Stimulated activated CD4-positive, alpha-beta T cell treated with anti-CD3 and anti-CD28 coated beads, Interleukin-1b, Interleukin-23, amount 100 ng/mL, for 1 hour (primary cell): ENCODE measurements at places on chromosomes 12 and 14.

- DNase-seq = no peak
Observed at GRCh38 chr14:104599446-104599845, 5.1 kb downstream of the TMEM179 start.

DNA sequence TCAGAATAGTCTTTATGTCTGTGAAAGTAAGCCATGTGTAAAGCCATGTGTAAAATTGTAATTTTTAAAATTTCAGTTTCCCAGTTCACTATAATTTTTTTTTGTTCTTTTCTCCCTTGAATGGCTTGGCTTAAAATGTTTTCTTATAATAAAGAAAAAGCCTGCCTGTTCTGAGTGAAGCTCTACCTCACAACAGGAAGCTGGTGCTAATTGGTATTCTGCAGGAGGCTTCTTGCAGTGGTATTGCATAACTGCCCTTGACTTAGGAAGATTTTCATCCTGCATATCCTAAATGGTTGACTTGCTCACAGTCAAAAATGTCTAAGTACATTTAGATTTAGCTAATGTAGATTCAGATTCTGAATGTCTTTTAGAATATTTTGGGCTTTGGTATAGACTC is 49.5 kb downstream of the ATP2A2 start:
- DNase-seq = no peak

DNA sequence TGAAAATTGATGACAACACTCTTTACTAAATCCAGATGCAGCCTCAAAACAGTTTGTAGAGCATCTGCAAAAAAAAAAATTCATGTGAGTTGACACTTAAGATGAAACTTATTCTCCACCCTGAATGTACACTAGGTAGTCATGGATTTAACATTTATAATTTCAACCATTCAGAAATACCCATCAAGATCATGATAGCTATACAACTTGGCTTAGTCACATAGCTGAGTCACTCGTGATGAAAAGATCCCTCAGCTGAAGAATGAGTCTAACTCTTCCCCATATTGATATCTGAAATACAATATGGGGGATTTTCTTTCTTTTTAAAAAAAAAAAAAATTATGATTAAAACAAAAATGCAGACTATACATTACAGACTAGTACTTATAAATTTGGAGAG is 104.8 kb upstream of the PLEKHG7 start:
- DNase-seq = no peak

DNA sequence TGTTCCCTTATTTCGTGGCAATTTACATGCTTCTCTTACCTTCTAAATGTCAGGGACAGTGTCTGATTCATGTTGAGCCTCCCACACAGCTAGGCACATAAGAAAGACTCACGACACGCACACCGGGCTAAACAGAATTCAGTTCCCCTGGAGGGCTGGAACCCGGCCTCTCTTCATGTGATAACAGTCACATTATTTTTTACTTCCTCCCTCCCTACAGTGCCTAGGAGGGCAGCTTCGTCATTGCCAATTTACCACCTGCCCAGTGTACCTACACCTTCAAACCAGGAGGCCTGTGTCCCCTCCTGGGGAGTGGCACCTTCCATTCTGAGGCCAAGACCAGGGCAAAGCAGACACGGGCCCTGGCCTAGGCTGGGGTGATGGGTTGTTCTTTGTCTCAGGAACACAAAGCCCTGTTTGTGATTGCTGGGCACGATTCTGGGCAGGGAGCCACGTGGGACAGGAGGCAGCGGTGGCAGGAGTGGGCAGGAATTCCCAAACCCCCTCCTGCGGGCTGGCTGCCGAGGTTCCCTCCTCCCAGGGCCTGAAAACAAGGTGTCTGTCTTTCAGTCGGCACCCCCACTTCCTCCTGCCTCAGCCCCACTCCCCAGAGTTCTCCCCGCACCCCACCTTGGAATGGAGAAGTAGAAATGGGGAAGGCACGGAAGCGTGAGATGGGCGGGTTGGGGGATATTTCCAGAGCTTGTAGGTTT is 6.8 kb upstream of the RASAL1 start:
- no peak for DNase-seq

- no peak for DNase-seq
Observed at GRCh38 chr12:113891739-113892520, 74.2 kb downstream of the RBM19 start.

- DNase-seq = no peak
Observed at GRCh38 chr14:72970824-72971434, 44.7 kb downstream of the DCAF4 start.

GRCh38 chr12:80704420-80704819 is 3.0 kb upstream of the MYF6 start:
- no peak for DNase-seq

- no peak for DNase-seq
Observed at GRCh38 chr14:104373055-104373854, 206.3 kb upstream of the C14orf180 start.

DNA sequence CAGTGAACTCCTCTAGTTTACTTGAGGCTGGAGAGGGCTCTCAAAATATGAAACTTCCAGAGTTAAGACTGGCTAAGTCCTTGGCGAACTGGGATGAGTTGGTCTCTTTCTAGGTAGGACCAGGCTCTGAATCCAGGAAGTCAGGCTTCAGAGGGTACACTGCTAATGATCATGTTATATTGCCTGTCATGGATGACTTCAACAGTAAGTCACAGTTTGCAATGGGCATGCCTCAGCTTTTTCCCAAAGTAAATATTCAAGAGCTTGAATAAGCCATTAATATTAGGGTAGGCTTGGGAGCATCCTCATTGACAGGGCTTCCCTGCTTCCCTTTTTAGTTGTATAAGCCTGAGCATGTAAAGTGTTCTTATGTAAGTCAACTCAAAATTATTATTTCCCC is 61.7 kb upstream of the PTHLH start:
- no peak for DNase-seq

DNA sequence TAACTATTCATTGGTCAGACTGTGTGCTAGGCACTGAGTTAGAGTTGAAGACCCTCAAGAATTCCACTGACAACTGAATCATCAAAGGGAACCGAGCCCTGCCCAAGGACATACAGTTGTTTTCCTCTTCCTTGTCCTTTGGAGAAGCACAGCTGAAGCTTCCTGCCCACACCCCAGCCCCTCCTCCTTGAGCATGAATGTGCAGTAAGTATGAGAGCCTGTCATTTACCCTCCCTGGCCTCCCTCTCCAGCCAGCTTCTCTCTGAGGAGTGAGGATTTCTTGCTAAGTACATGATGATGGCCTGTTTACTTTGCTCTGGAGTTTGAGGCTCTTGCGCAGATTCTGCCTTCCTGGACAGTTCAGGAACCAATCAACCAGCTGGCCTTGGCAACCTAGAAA is 235.2 kb downstream of the CACNA1C start:
- no peak for DNase-seq

DNA sequence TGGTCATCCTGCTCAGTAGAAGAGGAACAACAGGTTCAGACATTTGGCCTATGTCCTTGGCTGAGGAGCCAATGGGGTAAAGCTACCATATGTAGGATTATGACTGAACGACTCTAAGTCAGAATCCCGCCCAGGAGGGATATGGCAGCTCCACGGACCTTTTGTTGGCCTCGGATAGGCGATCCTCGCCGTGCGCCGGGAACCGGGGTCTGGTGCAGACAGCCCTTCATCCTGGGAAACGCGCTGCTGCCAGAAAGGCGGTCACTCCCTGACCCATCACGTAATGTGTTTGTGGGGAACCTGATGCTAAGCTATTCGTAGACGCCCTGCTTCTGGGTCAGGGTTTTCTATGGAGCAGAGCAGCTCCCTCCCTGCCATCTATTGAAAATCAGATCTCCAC is 178.9 kb upstream of the ALG10B start:
- no peak for DNase-seq

DNA sequence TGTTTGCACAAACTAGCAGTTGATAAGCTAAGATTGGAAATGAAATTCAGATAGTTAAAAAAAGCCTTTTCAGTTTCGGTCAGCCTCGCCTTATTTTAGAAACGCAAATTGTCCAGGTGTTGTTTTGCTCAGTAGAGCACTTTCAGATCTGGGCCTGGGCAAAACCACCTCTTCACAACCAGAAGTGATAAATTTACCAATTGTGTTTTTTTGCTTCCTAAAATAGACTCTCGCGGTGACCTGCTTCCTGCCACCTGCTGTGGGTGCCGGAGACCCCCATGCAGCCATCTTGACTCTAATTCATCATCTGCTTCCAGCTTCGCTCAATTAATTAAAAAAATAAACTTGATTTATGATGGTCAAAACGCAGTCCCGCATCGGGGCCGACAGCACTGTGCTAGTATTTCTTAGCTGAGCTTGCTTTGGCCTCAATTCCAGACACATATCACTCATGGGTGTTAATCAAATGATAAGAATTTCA is 335.6 kb downstream of the TMEM121 start:
- no peak for DNase-seq

DNA sequence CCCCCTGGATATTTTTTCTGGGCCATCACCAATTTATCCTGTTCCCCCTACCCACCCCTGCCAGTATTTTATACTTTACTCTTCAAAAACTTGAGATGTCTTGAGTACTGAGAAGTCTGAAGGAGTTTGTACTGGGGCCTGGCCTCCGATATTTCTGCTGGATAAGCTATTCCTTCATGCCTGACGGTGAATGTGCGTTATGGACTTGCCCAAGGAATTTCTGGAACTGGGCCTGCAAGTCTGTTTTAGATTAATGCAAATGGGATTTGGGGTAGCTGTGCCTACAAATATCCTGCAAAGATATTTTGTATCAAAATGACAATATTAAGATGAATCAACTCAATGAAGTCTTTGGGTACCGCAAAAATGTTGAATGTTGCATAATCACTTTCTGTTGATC is at the start of gene PTCSC3:
PTCSC3 (minus strand) TSS at position 199 of the 400 bp plus-strand sequence.
- no peak for DNase-seq

GRCh38 chr14:64191756-64192155 is 102.4 kb downstream of the ESR2 start:
- no peak for DNase-seq

- no peak for DNase-seq
Observed at GRCh38 chr12:56634242-56634836, 4.2 kb upstream of the BAZ2A start.

DNA sequence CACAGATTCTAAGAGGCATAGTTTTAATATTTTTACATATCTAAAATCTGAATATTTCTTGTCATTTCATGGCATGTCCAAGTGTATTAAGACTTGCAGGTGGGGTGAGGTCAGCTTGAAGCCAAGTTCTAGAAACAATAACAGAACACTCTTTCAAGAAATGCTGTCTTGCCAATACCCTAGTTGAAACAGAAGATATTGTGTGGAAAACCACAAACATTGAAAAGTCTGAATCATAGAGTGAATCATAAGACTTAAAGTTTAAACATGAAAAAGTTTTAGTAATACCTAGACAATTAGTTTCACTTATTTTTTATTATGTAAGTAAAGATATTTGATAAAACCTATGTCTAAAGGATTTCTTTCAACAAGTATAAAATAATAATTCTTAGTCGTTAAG is 191.5 kb upstream of the CAND1 start:
- no peak for DNase-seq

DNA sequence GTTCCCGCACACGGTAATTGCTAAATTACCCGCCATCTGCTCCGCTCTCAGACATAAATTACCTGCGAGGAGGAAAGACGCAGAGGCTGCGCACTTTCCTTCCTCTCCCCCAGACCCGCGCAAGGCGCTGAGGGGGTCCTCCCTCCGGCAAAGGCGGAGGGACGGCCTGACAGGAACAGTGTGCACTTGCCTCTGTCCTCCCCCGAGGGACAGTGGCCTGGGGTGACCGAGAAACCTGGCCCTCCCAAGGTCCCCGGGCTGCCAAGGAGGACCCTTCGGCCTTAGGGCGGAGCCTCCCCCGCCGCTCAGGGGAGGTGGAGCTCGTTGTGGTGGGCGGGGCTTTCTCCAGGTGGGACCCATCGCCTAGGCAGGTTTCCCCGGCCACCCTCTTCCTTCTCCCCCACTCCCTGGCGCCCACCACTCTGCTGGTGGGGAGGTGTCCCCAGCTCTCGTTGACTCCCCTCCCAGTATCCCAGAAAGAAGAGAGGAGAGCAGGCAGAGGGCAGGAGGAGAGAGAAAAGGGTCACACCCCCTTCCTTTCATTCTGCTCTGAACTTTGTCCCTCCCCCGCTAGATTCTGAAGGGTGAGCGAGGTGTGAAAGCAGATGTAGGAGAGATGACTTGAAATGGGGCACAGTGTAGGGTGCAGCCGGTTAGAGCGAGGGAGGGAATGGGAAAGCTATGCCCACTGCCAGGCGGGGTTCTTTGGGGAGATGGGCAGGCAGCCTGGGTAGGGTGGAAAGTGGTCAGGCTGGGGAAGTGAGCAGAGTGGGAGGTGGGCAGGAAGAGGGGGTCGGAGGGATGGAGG is 11.4 kb upstream of the CALCOCO1 start:
- no peak for DNase-seq

GRCh38 chr12:47722136-47722834 is 3.0 kb downstream of the ENDOU start:
- no peak for DNase-seq

DNA sequence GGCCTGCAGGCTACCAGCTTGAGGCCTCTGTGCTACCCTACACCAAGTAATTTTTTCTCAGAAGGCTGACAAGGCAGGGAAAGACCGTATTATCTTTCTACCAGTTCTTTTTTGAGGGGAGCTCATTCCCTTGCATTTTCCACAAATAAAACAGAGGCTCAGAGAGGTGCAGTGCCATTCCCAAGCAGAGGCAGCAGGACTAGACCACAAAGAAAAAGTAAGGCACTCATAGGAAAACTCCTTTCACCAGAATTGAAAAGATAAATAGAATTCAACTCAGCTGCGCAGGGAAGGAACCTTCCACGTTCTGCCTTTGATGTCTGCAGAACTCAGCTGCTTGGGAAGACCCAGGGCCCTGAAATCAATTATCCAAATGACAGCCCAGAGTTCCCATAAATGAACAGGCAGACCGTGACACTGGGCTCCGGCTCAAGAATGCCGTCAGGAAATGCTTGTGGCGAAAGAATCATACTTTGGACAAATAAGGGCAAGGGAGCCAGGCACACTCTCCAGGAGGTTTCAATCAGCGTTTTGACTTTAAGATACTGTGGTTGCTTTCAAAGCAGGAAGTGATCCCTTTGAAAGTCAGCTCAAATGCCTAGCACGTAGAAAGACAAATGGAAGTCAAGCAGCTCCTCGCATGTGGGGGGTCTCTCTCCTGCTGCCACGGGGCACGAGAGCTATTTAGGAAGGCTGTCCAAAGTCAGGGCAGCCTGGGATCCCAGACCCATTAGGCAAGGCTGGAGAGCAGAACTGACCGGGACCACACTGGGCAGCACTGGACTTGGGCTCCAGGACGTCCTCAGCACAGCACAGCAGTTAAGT is 14.0 kb downstream of the KCTD10 start:
- no peak for DNase-seq

GRCh38 chr12:539540-540310 is 80.0 kb downstream of the B4GALNT3 start:
- no peak for DNase-seq

DNA sequence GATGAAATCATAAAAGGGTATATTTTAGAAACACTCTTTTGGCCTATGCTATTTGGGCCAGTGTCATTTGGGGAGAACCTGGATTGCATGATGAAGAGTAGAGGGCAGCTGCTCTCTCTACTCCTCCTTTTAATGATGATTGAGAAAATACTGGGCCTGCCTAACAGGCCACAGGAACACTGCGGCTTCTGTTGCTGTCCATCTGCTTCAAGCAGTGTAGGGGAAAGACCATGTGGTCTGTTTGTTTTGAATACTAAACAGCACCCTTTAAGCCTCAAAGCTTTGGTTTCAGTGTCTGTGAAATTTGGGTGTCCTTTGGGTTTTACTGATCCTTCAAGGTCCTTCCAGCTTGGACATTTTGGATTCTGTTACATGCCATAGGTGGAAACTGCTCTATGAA is 78.0 kb downstream of the TTC6 start:
- no peak for DNase-seq

GRCh38 chr12:114690267-114691135 is 6.5 kb upstream of the TBX3 start:
- no peak for DNase-seq
